ENCODE measurements at places on chromosomes 16 and 17.
A peak's percentile ranks its signal among the peaks of the same experiment; 100 is the strongest.

DNA sequence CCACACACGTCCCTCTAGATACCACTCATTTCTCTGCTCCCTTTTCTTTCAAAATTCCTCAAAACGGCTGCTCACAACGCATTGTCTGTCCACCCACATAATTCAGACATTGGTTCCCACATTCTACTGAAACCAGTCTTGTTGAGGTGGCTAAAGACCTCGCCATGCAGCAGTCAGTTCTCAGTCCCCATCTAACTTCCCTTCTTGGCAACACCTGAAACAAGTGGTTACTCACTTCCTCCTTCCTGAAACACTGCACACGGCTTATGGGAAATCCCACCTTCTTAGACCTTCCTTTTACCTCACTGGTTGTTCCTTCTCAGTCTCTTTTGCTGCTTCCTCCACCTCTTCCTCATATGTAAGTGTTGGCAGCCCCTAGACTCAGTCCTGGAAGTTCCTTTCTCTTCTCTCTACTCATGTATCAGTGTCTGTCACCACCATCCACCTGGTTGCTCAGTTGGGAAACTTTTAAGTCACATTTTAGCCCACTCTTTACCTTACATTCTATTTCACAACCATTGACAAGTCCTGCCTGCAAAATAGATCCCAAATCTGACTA, 277.1 kb downstream of the CEP112 start:
- DNase-seq, result no peak

DNA sequence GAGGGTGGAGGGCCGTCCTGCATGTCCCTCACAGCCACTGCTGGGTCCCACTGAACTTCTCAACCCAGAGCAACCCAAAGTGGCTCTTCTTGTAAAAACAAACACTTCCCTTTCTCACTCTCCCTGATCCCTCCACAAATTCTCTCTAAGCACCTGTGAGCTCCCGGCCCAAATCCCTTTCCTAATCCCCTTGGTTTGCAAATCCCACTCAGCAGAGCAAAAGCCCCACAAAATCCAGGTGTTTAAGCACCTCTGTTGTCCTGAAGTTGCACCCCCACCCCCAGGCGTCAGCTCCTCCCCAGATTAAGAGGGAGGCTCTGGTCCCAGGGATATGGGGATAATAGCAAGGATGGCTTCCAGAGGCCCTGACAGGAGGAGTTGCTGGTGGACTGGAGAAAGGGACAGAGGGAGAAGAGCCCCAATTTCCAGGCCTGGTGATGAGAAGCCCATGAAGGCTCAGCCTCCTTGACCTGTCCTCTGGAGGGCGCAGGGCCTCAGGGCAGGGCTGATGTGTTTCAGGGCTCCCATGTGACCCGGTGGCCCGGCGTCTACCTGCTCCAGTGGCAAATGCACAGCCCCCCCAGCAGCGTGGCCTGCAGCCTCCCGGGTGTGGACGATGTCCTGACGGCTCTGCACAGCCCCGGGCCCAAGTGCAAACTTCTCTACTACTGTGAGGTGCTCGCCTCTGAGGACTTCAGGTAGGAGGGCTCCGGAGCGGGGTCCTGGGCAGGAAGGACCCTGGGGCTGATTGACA, 23.0 kb downstream of the NAGPA start:
- DNase-seq, result no peak

- DNase-seq, result no peak
These were observed 157.7 kb downstream of the MSI2 start for GRCh38 chr17:57413848-57414651.

DNA sequence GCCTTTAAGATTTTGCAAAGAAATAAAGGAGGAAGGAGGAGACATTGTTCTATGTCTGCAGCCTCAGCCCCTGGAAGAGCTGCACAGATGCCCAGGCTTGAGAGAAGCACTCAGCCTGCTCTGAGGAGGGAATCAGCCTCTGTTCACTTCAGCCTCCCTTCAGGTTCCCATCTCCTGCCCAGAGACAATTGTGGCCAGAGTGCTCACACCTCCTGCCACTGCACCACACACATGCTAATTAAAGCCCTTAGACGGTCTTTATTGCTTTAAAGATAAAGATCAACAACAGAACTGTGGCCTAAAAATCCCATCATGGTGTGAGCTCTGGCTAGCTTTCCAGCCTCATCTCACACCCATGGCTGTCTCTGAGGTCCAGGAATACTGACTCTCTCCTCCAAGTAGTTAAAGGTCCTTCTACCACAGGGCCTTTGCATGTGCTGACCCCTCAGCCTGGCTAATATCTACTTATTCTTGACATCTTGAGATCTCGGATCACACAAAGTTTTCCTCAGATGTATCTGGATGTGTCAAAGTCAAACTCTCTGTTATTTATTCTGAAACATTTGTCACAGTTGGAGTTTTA, 33.8 kb downstream of the CHD9NB start:
- DNase-seq, result no peak

GRCh38 chr17:8708025-8708461, 36.6 kb downstream of the CCDC42 start:
- no peak for DNase-seq

DNA sequence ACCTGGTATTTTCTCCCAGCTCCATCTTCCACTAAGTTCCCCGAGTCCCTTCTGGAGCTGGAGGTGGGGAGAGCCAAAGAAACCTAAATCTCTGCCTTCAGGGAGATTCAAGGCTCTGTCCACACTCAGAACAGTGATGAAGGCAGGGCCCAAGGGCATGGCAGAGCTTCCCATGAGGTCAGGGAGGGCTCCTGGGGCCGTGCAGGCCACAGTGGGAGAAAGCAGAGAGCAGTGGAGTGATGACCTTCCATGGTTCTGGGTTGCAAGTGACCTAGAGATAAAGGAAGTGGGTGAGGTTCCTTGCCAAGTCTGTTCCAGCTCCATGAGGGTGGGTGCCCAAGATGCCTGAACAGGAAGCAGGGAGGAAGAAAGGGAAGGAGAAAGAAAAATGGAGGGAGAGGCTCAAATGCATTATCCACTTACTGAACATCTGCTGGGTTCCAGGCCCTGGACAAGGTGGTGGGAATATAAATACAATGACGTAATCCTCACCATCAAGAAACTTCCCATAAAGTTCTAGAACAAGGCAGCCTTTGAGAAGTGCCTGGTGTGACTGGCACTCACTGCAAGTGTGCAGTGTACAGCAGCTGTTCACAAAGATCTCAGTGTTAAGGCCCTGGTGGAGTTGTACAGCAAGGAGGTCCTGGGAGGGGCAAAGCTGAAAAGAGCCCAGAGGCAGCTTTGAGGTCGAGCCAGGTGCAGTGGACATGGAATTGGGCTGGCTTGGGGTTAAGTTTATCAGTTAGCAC, 13.3 kb downstream of the TBKBP1 start:
- DNase-seq, result no peak

- DNase-seq, result peak; percentile 48
These were observed 6.4 kb downstream of the CYB561 start for GRCh38 chr17:63439687-63440086.

DNA sequence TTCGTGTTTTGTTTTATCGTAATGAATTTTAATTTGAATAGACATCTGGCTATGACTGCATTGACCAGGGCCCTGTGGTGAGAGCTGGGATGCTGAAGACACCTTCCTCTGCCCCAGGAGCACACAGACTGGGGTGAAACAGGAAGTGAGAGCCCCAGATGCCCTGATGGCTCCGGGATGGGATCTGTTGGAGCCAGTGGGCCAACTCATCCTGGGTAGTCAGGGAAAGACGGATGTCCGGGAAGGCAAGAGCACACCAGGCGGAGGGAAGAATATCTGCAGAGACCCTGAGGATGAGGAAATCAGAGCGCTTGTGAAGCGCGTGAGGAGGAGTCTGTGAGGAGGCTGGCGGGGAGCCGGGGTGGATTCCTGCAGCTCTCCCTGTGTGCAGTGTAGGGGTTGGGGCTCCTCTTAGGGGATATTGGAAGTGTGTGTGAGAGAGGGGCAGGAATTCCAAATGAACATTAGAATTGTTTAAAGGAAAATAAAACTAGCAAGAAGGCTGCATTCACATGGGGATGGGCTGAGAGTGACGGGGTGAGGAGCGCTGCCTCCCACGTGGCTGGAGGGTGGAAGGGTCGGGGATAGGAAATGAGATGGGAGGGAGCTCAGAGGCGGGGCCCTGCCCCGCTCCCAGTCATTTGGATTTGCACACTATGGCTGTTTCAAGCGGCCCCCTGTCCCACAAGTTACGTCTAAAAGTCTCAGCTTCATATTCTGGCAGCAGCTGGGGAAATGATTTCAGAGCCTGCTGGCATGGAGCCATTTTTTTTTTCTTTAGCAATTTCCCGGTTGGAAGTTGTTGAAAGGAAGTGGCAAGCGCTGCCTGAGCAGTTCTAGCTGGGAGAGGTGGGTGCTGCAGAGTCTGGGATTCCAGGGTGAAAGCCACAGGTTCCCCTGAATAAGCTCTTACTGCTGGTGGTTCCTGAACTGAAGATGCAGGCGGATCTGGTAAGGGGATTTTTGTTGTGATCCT, 71.2 kb upstream of the LGALS9 start:
- no peak for DNase-seq

- no peak for DNase-seq
These were observed 53.5 kb downstream of the TNFRSF13B start for GRCh38 chr17:16918443-16918842.

DNA sequence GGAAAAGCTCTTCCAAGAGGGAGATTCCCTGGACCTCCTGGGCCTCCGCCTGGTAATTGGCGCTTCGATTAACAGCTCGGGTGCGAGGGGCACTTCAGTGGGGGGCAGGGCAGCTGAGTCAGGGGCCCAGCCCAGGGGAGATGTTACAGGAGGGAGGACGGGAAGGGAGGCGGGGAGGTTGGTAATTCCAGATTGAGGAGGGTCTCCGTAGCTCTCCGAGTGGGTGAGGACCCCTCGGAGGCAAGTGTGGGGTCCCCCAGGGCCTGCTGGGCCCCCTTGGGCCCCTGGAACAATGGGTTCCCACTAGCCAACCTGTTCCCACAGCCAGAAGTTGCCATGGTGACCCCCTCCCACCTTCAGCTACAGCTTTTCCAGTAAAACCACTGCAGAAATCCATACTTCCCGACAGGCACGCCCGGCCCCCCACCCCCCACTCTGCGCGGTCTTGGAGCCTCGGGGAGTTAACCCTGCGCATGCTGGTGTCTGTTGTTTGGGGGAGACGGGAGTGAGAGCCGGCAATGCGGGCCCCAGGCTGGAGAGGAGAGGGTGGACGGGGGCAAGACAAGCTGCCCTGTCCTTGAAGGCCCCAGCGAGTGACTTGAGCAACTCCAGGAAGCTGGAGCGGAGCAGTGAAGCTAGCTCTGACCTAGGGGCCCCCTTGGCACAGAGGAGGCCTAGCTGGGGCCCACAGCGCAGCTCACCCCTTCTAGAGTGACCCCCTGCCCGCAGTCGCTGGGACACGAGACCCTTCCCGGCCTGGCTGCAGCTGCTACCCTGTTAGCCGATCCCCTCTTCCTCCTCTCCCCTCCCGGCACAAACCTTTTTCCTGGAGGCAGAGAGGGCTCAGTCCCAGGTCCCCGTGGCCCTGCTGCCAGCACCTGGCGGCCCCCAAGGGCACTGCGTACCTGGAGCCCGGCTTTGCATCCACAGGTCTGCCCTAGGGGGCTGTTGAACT, 37.8 kb downstream of the TMEM235 start:
- no peak for DNase-seq

GRCh38 chr16:53891409-53892139, 187.6 kb downstream of the FTO start:
- no peak for DNase-seq

DNA sequence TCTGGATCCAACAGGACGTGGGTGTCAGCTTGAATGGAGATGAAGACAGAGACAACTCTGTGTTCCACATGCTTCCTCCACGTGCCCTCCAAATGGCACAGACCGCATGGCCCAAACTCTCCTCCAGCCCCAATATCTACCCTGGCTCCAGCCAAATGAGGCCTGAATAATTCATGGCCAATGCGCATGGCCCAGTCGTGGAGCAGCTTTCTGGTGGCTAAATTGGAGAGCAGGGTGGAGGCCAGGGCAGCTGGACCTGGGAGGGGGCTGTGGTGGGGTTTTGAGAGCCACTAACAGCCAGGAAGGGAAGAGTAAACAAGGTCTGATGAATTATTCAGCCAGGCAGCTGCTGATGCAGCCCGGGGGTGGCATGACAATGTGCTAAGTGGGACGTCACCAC, 96.7 kb upstream of the TMEM132E start:
- DNase-seq, result no peak

DNA sequence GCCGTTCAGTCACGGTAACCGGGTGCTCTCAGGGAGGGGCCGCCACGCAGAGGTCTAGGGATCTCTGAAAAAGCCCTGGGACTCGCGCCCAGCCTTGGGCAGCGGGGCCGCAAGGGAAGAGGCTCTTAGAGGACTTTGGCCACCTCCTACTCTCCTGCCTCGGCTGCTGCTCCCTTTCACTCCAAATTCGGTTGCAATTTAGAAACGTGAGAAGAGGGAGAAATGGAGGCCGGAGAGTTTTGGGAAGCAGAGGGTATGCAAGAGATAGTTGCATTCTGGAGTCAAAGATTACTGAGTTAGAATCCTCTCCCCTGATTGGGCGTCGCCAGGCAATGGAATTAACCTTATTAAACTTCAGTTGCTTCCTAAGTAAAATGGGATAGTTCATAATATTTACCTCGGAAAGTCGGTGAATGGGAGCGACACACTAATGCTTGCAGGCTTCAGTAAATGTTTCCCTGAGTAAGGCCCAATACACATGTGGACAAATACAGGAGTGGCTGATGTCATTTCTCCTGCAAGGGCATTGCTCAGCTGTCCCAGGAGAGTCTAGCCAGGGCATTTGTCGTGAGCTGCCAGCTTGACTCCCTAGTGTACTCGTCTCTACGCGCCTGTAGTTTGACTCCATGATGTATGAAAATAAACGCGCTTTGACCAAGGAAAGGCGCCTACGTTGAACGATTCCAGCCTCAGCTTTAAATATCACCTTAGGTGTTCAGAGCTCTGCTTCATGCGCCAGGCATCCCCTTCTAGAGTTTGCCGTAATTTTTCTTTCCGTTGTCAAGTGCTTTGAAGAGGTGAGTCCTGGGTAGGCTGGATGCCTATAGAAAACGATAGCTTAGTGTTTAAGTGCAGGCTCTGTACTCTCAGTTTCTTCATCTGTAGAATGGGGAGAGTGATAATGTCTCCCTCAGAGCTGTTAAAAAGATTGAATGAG, 667 bp downstream of the OGFOD1 start:
- DNase-seq, result no peak

GRCh38 chr16:23155445-23156049, 6.3 kb upstream of the USP31 start:
- DNase-seq, result no peak

GRCh38 chr17:14622615-14623101, 321.8 kb downstream of the HS3ST3B1 start:
- no peak for DNase-seq
